SK-N-SH treated with all-trans-retinoic acid at 6 μM for 48 hours (cell line): ENCODE measurements at places on chromosomes 7 and 10.

- no peak for ATAC-seq
Observed at GRCh38 chr7:2065528-2065927, 167.2 kb downstream of the MAD1L1 start.

- peak; percentile 92 for ATAC-seq
Observed at GRCh38 chr10:22086730-22087401, 83.3 kb upstream of the DNAJC1 start.

DNA sequence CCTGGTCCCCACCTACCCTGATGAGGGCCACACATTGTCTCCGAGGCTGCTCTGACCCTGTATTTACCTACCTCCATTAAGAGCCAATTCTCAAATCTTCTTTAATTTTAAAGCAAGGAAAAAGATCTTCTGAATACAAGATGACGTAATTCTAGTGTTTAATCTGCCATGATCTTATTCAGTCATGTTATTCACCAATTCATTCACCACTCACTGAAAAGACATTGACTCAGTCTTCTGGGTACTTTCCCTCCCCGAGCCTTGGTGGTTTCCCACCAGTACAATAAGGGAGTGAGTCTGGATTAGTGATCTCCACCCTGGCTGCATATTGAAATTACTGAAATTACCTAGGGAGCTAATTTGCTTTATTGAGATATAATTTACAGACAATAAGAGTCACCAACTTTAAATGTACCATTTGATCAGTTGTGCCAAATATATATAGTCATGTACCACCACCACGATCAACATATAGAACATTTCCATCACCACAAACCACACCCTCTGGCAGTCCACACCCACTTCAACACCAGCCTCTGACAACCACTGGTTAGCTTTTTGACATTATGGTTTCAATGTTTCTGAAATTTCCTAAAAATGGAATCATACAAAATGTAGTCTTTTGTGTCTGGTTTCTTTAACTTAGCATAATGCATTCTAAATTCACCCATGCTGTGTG lies 117.5 kb upstream of the UNC5B start:
- no peak for ATAC-seq

- ATAC-seq: no peak
Observed at GRCh38 chr10:132399117-132400035, 2.4 kb downstream of the PWWP2B start.

DNA sequence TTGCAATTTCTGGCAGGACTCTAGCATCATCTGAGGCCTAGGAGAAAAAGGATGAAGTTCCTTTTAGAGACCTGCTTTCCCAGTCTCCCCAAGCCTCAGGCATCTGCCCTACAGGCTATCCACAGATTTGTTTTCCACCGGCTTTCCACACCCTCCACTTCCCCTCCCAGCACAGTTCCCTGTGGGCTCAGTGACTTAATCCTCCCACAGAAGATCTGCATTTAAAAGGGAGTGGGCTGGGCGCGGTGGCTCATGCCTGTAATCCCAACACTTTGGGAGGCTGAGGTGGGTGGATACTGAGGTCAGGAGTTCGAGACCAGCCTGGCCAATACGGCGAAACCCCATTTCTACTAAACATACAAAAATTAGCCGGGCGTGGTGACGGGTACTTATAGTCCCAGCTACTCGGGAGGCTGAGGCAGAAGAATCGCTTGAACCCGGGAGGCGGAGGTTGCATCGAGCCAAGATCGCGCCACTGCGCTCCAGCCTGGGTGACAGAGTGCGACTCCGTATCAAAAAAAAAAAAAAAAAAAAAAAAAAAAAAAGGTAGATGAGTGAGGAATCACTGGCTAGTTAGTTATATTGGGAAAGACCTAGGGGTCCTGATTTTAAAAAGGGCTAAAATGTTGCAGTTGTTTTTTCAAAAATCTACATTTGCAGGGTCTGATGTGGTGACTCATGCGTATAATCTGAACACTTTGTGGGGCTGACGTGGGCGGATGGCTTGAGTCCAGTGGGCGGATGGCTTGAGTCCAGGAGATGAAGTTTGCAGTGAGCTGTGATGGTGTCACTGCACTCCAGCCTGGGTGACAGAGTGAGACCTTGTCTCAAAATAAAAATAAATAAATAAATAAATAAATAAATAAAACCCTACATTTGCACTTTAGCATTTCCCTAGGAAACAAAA lies 119.5 kb downstream of the BAMBI start:
- ATAC-seq: no peak
